NCI-H510A treated with DMSO at 0.1 percent for 48 hours (cell line): ENCODE measurements at places on chromosomes 4 and X.
A peak's percentile ranks its signal among the peaks of the same experiment; 100 is the strongest.

GRCh38 chr4:185192059-185192458, 11.7 kb downstream of the CFAP97 start:
- no peak for DNase-seq

DNA sequence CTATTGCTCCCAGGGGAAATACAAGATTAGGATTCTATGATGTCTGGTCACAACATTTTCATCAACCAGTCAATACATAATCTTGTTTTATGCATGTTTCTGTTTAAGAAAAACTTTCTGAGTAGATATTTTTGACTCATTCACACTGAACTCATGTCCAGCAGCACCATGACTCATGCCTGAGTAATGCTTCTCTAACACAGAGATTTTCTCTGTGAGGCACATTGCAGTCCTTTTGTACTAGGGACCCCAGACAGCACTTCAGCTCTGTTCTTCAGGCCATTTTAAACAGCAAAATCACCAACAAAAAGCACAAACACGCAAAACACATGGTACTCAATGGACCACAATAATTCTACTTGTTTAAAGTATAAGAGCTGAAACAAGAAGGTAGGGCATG, 83.6 kb downstream of the MXRA5 start:
- no peak for DNase-seq

GRCh38 chr4:42683393-42683792, 26.5 kb upstream of the ATP8A1 start:
- no peak for DNase-seq

DNA sequence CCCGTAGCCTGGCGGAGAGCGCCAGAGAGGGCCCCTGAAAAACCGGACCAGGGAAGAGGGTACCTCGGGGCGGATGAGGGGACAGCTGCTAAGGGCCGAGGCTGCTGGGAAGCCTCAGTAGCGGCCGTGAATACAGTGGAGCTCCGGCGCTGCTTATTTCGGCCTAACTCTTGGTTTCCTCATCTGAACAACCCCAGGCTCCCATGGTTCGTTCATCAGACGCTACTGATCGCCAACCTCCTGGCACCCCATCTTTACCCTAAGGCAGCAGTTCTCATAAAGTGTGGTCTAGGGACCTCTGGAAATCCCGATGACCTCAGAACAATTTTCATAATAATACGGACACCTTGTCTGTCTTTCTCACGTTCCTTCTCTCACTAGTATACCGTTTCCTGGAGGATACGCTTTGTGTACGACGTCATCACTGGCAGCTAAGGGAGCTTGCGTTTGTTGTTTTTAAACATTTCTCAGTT, 645 bp upstream of the RAB28 start:
- DNase-seq, result peak; percentile 30

- DNase-seq, result no peak
Measured at GRCh38 chr4:56465599-56466295, 1.7 kb upstream of the SRP72 start.

- DNase-seq, result no peak
Measured at GRCh38 chrX:26376037-26376708, 160.2 kb downstream of the MAGEB5 start.

GRCh38 chr4:11743976-11744375, 315.3 kb upstream of the HS3ST1 start:
- DNase-seq, result no peak

GRCh38 chr4:73230865-73231517, 27.6 kb downstream of the ANKRD17 start:
- DNase-seq, result no peak

GRCh38 chrX:33307911-33308354, 96.6 kb upstream of the DMD start:
- DNase-seq, result no peak

DNA sequence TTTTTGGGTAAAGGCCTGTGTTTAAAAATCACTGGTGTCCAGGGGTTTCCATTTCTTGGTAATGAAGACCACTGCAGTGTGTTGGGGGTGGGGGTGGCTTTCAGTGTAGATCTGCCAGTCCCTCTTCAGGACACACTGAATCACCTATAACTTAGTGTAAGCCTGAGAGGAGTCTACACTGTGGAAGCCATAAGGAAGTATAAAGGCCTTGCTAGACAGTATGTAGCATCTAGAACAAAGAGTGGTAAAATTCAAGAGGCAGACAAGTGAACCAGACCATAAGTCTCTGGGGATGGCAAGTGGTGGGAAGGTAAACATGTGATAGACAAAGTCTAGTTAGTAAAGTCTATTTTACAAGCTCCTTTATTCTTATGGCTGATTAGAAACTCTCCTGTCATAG, 191.8 kb downstream of the CCNG2 start:
- no peak for DNase-seq

GRCh38 chrX:13179100-13179499, 134.7 kb upstream of the FAM9C start:
- no peak for DNase-seq

DNA sequence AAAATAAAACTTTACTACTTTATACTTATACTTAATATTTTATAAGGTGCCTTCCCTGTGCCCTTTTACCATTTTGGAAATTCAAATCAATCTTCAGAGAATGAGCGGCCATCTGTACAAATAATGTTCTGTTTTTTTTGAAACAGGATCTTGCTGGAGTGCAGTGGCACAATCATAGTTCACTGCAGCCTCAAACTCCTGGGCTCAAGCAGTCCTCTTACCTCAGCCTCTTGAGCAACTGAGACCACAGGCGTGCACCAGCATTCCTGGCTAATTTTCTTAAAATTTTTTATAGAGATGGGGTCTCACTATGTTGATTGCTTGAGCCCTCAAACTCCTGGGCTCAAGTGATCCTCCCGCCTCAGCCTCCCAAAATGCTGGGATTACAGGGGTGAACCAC, 53.5 kb downstream of the FAM114A1 start:
- DNase-seq, result peak; percentile 46

GRCh38 chr4:163613383-163613782, 118.9 kb downstream of the TMA16 start:
- DNase-seq, result no peak
